ENCODE measurements at places on chromosomes 6 and 20.
A peak's percentile ranks its signal among the peaks of the same experiment; 100 is the strongest.

GRCh38 chr6:11215773-11216172 lies 16.7 kb downstream of the NEDD9 start:
- no peak for DNase-seq

DNA sequence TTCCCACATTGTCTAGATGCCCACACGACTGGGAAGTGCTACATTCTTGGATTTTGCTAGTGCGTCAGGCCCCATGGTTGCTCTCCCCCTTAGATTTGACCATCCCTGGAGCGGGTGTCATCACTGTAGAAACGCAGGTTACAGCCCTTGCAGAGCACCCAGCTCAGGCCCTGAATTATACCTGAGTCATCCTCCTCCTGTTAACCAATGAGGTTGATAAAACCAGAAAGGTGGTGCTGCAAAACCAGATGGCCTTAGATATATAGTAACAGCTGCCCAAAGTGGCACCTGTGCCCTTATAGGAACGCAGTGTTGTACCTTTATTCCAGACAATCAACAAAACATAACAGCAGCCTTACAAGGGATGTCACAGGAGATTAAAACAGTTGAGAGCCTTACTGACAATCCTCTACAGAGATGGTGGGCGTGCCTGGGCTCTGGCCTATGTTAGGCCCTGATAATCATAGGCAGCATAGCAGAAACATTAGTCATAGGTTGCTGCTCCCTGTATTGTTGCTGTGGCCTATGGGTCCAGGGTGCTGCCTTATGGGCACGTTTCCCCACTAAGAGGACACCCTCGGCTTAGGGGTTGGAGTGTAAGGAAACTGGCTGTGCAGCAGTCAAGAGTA lies 33.6 kb upstream of the HSF2 start:
- no peak for DNase-seq

- DNase-seq = no peak
These were observed 409.6 kb downstream of the GRIK2 start for GRCh38 chr6:101803136-101803535.

- no peak for DNase-seq
These were observed 129.9 kb downstream of the FYN start for GRCh38 chr6:111743360-111743759.

- DNase-seq = no peak
These were observed 15.4 kb downstream of the ZSCAN12 start for GRCh38 chr6:28384143-28384533.

DNA sequence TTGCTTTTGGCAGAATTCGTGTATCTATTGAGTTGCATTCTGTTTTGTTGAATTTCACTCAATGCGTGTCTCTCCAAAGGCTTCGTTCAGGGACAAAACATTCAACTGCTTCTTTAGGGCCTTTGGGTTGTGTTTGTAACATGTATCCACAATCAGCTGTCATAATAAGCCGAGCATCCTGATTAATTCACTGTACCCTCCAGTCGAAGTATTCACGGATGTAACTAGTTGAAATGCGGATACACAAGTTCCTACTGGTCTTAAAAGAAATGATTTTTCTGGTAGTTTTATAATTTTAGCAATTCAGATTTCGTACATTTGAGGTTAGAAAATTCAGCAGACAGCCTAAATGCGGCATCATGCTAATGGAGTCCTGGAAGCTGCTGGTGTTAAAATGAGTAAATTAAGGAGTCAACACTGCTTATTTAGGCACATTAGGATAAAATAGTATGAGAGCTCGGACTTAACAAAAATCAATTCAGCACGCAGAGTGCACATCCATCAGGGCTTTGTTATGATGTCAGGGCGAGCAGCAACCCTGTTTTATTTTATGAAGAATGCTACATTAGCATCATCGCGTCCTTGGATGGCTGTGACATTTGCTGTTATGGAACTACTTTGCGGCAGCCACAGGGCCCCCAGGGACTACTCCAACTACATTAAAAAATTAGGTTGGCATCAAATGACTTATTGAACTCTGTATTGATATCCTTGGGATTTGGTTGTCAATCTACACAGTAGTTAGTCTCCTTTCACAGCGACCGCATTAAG lies 489.3 kb upstream of the FLRT3 start:
- no peak for DNase-seq

- no peak for DNase-seq
These were observed 846.8 kb downstream of the KIF16B start for GRCh38 chr20:15726416-15726815.

GRCh38 chr6:148416330-148416965 lies 73.8 kb downstream of the SASH1 start:
- peak; percentile 54 for DNase-seq

DNA sequence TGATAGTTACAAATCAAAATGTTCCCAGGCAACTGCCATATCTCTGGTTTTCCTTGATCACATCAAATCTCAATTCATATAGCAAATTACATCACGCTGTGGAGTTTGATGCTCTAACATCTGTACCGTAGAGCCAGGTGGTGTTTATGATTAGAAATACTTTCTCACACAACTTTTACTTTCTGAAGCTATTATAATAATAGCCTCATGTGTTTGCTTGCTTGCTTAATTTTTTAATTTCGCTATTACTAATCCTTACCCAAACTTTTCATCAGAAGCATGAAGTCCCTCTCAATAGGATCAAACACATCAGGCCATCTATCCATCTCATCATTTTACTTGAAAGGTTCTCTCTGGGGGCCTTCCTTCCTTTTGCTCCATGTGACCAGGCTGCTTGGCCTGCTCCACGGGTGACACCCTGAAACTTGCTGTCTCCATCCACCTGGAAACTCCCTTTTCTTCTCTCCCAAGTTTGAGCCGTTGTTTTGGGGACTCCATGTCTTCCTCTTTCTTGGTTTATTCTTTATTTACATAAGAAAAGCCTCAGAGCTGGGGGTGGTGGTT lies 75.4 kb downstream of the ADAT2 start:
- no peak for DNase-seq

- no peak for DNase-seq
These were observed 45.1 kb upstream of the EEF1A1 start for GRCh38 chr6:73565767-73566485.

- no peak for DNase-seq
These were observed 9.1 kb downstream of the GRIK2 start for GRCh38 chr6:101402622-101403031.

- DNase-seq = no peak
These were observed 494.1 kb upstream of the CITED2 start for GRCh38 chr6:139868576-139868975.

DNA sequence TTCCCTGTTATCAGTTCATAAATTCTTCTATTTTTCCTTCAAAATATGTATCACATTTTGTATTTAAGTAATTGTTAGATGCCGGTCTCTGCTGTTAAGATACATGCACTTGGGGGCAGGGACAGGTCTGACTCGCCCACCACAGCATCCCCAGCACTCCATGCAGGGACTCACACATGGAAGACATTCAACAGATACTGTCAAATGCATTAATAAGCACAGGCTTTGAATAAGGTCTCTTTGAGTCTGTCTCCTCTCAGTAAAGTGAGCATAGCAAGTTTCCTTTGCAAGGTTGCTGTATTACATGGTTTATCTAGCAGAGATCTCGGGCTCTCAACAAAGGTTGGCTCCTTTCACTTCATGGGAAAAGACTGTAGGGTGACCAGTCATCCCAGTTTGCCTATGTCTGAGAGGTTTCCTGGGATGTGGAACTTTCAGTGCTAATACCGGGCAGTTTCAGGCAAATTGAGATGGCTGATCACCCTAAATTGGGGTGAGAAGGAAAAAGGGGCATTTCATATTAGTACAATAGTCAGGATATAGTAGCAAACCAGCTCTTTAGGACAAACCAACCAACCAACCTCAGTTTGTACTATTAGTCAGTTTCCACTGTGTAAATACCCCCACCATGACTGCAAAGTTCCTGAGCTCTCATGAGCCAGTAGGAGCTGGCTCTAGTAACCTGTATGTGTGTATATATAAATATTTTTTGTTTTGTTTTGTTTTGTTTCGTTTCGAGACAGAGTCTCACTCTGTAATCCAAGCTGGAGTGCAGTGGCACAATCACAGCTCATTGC lies 15.0 kb downstream of the JPH2 start:
- no peak for DNase-seq

DNA sequence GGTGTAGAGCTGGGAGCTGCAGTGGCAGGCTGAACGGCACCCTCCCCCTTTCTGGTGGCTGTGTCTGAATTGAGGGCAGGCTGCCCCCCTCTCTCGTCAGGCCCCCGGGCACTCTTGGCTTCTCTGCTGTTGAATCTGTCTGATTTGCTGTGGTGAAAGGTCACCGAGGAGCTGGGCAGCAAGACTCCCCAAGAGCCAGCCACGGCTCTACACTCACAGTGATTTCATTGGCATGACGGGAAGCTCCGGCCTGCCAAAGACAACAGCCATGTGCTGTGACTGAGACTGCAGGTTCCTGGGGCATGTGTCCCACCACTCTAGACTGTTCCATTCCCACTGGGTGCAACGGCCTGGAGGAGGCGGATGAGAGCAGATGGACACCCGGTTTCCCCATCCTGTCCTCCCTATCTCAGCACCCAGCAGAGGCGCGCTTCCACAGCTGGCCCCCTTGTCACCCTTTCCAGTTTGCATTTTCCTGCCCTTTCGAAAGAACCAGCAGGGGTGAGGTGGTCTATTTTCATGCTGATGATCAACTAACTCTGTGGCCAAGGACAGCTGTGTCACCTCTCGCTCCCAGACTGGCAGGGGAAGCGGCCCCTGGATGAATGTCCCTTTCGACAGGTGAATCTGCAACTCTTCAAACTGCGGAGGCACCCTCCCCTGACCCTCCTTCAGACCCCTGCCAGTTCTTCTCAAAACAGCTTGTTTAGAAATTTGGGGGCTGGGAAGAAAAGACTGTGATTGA lies 2.2 kb downstream of the APCDD1L start:
- DNase-seq = no peak

- DNase-seq = no peak
These were observed 390.8 kb downstream of the RNGTT start for GRCh38 chr6:88572449-88573139.

DNA sequence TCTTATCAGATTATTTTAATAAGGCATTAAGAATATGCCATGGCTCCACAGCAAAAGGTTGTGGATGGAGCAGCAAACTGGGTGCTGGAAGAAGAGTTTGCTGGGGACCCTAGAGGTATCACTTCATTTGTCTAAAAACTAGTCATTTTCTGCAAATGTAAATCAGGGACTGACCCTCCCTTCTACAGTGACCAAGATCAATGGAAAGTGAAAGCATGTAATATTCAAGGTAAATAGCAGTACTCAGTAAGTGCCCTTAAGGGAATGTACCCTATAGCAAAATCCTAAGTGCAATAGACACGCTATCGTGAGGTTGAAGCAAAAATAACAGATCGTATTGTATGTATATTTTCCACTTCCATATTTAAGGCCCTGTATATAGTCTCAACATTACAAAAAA lies 38.7 kb downstream of the TRDN start:
- no peak for DNase-seq

- DNase-seq = no peak
These were observed 18.8 kb downstream of the HIVEP2 start for GRCh38 chr6:142926177-142926493.

GRCh38 chr20:13868331-13868730 lies 83.5 kb downstream of the NDUFAF5 start:
- DNase-seq = peak; percentile 92

- DNase-seq = no peak
These were observed at the start of gene BTBD3 for GRCh38 chr20:11917663-11918062. Gene BTBD3, plus strand, starts transcription at chr20:11917893. Its CDS starts 383 bp downstream, at chr20:11918276.

- peak; percentile 40 for DNase-seq
These were observed 174.1 kb downstream of the DOK5 start for GRCh38 chr20:54649511-54649962.

- no peak for DNase-seq
These were observed 69.9 kb upstream of the BTBD3 start for GRCh38 chr20:11847827-11848226.

- no peak for DNase-seq
These were observed 98.3 kb downstream of the BMP7 start for GRCh38 chr20:57167971-57168701.

DNA sequence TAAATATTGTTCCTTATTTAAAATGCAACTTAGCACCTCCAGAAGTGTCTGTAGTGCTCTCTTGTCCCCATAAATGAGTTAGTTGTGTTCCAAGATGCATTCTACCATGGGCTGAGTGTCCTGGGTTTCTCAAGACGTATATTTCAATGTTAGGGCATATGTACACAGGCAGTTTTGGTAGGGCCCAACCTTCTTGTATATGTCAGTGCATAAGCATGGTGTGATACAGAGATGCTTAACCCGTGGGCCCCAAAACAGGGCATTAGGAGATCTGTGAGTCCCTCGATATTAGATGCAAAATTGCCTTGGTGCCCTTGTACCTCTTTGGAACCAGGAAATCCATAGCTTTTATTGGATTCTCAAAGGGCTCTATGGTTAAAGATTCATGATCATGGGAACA lies 91.5 kb upstream of the HIVEP1 start:
- DNase-seq = no peak

- peak; percentile 83 for DNase-seq
These were observed 32.2 kb upstream of the ERVFRD-1 start for GRCh38 chr6:11143394-11144371.

DNA sequence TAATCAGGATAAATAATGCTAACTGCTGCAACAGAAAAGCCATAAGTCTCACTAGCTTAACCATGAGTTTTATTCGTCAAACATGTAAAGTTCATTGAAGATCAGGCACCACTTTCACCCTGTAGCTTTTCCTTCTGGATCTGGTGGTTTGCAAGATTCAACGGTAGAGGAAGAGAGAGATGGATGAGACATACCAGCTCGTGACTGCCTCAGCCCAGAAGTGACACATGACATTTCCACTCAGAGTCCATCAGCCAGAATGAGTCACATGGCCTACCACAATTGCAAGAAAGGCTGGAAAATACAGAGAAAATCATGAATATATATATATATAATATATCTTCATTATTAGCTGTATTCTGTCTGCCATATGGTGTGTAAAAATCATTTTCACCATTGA lies 29.0 kb downstream of the SPTLC3 start:
- no peak for DNase-seq

DNA sequence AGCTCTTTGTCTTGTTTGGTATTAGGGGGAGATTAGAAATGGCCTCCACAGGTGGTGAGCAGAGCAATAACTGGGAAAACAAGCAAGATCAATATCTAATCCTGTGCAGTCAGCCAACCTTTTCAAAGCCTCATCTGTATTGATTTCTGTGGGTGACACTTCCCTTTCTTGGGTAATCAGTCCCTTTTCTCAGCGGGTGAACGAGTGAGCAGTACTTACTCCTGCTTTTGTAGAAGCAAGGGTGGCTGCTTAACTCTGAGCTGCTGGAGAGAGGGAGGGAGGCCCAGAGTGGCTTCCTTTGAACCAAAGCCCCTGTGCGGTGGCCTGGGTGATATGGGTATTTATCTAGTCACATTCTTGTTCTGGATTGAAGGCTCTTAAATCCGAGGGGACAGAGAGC lies 254.8 kb upstream of the CHD6 start:
- DNase-seq = no peak

- no peak for DNase-seq
These were observed 259.9 kb upstream of the SASH1 start for GRCh38 chr6:148082696-148083095.
